ENCODE measurements at places on chromosomes 11 and 22.

DNA sequence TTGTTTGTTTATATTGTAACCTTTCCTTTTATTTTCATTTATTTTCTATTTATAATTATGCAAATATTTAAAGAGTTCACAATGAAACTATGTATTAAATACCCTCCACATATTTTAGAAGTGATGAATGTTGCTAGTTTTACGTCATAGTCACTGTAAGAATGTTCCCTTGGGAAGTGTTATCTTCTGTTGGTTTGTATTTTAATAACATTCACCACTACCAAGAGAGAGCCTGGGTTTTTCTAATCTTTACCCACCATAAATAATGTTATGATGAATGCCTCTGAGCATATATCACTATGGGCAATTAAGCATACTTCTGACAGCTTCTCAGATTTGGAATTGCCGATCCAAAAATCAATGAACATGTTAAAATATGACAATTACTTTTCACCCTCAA, 80.7 kb downstream of the GGT1 start:
- no peak for DNase-seq

- DNase-seq: no peak
Measured at GRCh38 chr22:43412808-43413795, 1.3 kb downstream of the MPPED1 start.

- no peak for DNase-seq
Measured at GRCh38 chr11:77299528-77299993, 1.9 kb downstream of the GDPD4 start.

DNA sequence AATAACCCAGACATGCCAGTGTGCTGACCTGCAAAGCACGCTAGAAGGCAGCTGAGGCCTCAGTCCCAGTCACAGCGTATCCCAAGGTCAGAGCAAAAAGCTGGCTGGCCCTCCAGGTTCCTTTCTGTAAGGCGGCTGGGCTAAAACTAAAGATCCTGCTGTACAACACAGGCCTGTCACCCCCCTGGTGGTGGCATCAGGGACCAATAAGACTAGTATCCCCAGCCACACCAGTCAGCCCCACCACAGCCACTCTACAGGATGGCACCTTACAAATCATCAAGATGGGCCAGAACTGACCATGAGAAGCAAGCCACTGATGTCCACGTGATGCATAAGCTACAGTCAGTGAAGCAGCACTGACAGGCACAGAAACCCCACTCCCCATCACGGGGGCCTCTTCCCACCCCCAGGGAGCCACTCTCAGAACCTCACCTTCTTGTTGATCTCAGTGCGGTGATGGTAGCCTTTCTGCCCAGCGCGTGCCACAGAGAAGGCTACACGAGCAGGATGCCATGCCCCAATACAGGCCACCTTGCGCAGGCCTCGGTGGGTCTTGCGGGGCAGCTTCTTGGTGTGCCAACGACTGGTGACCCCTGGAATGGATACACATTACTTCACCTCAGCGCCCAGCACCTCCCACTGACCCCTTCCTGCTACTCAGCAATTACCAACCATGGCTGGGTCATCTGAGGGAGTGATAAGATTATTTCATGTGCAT, 5.0 kb downstream of the RPL3 start:
- DNase-seq: no peak

- no peak for DNase-seq
Measured at GRCh38 chr11:67252831-67253239, 13.4 kb upstream of the GRK2 start.

GRCh38 chr11:85752201-85752889, 58.6 kb downstream of the SYTL2 start:
- DNase-seq: no peak

DNA sequence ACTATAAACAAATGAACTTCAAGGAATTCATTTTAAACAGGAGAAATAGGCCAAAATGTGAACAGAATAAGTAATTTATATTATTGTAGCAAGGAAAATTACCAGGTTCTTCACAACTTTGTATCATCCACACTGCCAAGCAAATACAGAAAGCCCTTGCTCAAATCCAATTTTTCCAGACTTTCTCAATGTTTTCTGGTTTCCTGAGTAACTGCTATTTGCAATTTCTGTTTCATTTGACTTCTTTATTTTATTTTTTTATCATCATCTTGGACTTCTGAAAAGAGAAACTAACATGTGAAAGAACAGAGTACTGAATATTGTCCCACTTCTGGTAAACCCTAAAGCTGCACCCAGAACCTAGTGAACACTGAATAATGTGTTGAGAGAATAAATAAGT, 61.0 kb downstream of the SLC1A2 start:
- no peak for DNase-seq
